ENCODE measurements at places on chromosomes 4 and X. TPM values are rescaled to one million over a fixed set of nuclear protein-coding genes. Genes with fewer than 3 reads are reported as not detected.

SGCB gene
- total RNA-seq: 25.5 TPM

SH2D1A gene
- 0.87 TPM for total RNA-seq

IL2RG gene
- total RNA-seq: 1.5 TPM

CT45A1 gene
- not detected for total RNA-seq

BDH2 gene
- total RNA-seq: 42.2 TPM

PPP1R2C gene
- total RNA-seq: not detected

ARMCX6 gene
- total RNA-seq: 34.9 TPM

GJB1 gene
- total RNA-seq: 0.36 TPM

CTAG2 gene
- total RNA-seq: not detected

MOSPD2 gene
- total RNA-seq: 10.8 TPM

GRCh38 chrX:155094468-155095061 lies 23.3 kb downstream of the BRCC3 start:
- no peaks in the 10 kb centered on the region for H3K4me1 ChIP-seq
- no peak overlapping the region for H3K27ac ChIP-seq
- H3K4me3 ChIP-seq: no peak overlapping the region

- H3K27me3 ChIP-seq: no peaks in the 10 kb centered on the region
- H3K36me3 ChIP-seq: no peaks in the 10 kb centered on the region
- no peak for DNase-seq
- no peak overlapping the region for H3K27ac ChIP-seq
- H3K4me1 ChIP-seq: no peaks in the 10 kb centered on the region
Observed at GRCh38 chrX:154719132-154719675, 31.7 kb downstream of the GAB3 start.

DNA sequence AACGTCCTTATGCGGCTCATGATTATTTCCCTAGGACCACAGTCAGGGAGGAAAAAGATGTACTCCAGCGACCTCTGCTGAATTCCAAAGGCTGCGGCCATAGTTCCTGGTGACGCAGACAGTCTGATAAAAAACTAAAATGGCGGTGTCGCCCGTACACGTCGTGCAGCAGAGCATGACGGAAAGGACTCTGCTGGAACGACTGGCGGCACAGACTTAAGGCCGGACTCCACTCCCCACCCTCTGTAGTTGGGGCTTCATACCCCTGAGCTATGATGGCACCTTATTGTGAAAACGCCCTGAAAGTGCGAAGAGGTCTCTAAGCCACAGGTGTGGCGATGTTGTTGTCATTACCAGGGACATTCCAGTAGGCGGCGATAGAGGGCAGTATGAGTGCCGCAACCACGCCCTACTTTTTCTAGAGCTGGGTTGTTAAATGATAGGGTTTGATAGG lies 90.0 kb upstream of the EDA2R start:
- no peaks in the 10 kb centered on the region for H3K36me3 ChIP-seq
- no peaks in the 10 kb centered on the region for H3K4me1 ChIP-seq
- H3K4me3 ChIP-seq: peak overlapping the region; percentile 37
- DNase-seq: peak; percentile 43

DNA sequence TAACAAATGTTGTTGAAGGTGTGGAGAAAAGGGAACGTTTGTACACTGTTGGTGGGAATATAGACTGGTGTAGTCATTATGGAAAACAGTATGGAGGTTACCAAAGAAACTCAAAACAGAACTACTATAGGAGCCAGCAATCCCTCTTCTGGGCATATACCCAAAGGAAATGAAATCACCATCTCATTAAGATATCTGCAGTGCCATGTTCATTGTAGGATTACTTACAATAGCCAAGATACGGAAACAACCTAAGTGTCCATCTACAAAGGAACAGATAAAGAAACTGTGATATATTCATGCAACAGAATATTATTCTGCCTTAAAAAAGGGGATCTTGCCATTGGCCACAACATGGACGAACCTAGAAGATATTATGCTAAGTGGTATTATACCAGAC lies 22.2 kb downstream of the APBB2 start:
- H3K4me3 ChIP-seq: no peak overlapping the region
- no peak overlapping the region for H3K27ac ChIP-seq

DNA sequence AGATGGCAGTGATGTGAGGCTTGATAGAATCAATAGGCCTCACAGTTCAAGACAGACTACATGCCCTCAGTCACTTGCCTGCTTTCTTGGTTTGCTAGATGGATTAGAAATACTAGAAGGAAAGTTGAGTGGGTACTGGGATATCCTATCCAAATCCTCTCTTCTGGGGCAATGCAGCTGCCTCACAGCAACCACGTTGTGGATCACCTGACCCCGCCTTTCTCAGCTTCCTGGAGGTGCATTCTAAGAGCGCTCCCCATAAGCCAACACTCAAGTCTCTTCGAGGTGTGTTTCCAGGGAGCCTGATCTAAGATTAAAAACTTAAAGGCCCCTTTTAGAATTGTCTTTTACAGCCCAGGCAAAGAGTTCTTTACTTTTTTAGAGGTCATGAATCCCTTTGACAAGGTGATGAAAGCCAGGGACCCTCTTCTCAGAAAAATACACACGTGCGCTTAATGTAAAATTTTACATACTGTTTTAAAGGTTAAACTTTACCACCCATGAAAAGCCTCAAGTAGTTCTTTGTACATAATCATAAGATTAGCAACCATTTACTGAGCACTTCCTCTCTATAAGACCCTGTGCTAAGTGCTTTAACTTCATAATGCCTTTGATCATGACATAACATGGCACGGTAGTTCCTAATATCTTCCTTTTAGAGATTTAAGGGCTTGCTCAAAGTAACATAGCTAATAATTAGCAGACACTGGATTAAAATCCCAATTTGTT lies 840 bp upstream of the RPL34 start:
- no peaks in the 10 kb centered on the region for H3K36me3 ChIP-seq
- peak overlapping the region; percentile 70 for H3K27ac ChIP-seq
- H3K4me1 ChIP-seq: peaks cover 3% of the 10 kb centered on the region
- no peak for DNase-seq
- no peaks in the 10 kb centered on the region for H3K27me3 ChIP-seq

GRCh38 chrX:26026179-26026578 lies 112.0 kb upstream of the MAGEB18 start:
- no peaks in the 10 kb centered on the region for H3K27me3 ChIP-seq
- no peak overlapping the region for H3K4me3 ChIP-seq
- H3K27ac ChIP-seq: no peak overlapping the region
- no peak for DNase-seq
- no peaks in the 10 kb centered on the region for H3K36me3 ChIP-seq
- H3K4me1 ChIP-seq: no peaks in the 10 kb centered on the region

- peak; percentile 81 for DNase-seq
- H3K4me3 ChIP-seq: no peak overlapping the region
- H3K36me3 ChIP-seq: no peaks in the 10 kb centered on the region
- peak overlapping the region; percentile 33 for H3K27ac ChIP-seq
- H3K4me1 ChIP-seq: no peaks in the 10 kb centered on the region
Observed at GRCh38 chrX:115940888-115941332, 229.6 kb upstream of the AGTR2 start.

- H3K36me3 ChIP-seq: no peaks in the 10 kb centered on the region
- H3K4me3 ChIP-seq: no peak overlapping the region
- DNase-seq: no peak
- H3K27me3 ChIP-seq: no peaks in the 10 kb centered on the region
- no peaks in the 10 kb centered on the region for H3K4me1 ChIP-seq
- no peak overlapping the region for H3K27ac ChIP-seq
Observed at GRCh38 chr4:108060686-108061321, 71.1 kb downstream of the HADH start.

- no peak for DNase-seq
- H3K27ac ChIP-seq: no peak overlapping the region
- H3K27me3 ChIP-seq: no peaks in the 10 kb centered on the region
- no peaks in the 10 kb centered on the region for H3K4me1 ChIP-seq
- no peak overlapping the region for H3K4me3 ChIP-seq
- H3K36me3 ChIP-seq: no peaks in the 10 kb centered on the region
Observed at GRCh38 chr4:114980932-114981708, 132.3 kb downstream of the NDST4 start.

GRCh38 chr4:99100876-99101275 lies 12.3 kb upstream of the ADH5 start:
- no peaks in the 10 kb centered on the region for H3K4me1 ChIP-seq
- no peak overlapping the region for H3K4me3 ChIP-seq
- H3K27me3 ChIP-seq: no peaks in the 10 kb centered on the region
- no peak overlapping the region for H3K27ac ChIP-seq
- no peaks in the 10 kb centered on the region for H3K36me3 ChIP-seq

DNA sequence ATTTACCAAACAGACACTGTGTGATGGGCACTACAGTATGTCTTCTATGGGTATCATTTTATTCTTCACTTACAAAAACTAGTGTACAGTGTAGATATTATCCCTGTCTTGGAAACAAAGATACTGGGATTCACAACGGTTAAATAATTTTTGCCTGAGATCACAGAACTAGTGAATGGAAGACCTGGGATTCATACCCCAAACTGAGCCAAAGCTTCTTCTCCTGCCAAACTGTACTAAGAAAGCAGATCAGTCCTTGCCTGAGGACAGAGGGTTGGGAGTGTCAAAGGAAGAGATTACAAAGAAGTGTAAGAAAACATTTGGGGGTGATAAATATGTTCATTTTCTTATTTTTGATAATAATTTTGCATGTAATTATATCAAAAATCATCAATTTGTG lies 43.1 kb downstream of the PPA2 start:
- no peak overlapping the region for H3K4me3 ChIP-seq
- H3K27ac ChIP-seq: no peak overlapping the region
- no peaks in the 10 kb centered on the region for H3K27me3 ChIP-seq
- no peaks in the 10 kb centered on the region for H3K4me1 ChIP-seq
- no peaks in the 10 kb centered on the region for H3K36me3 ChIP-seq

- no peak overlapping the region for H3K4me3 ChIP-seq
- no peak overlapping the region for H3K27ac ChIP-seq
- no peaks in the 10 kb centered on the region for H3K4me1 ChIP-seq
- H3K27me3 ChIP-seq: no peaks in the 10 kb centered on the region
- DNase-seq: no peak
- H3K36me3 ChIP-seq: no peaks in the 10 kb centered on the region
Observed at GRCh38 chr4:100895556-100896197, 377.9 kb upstream of the EMCN start.

DNA sequence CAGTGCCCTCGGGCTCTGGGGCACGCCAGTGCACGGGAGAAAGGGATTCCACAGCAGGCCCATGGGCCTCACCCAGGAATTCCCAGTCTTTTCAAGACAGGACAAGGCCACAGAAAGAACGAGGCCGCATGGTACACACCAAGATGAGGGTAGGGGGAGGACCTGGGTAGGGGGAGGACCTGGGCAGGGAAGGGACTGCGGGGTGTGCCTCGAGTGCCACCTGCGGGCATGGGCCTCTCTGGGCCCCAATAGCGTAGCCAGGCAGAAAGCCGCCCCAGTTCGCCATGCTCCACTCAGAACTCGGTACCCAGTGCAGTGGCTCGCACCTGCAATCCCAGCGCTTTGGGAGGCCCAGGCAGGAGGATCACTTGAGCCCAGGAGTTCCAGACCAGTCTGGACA lies 14.0 kb upstream of the DUSP9 start:
- no peak overlapping the region for H3K27ac ChIP-seq
- DNase-seq: no peak
- H3K4me3 ChIP-seq: no peak overlapping the region
- H3K4me1 ChIP-seq: peaks cover 5% of the 10 kb centered on the region

GRCh38 chr4:28555866-28556265 lies 1695.2 kb downstream of the STIM2 start:
- H3K4me1 ChIP-seq: no peaks in the 10 kb centered on the region
- no peak overlapping the region for H3K4me3 ChIP-seq
- DNase-seq: no peak
- H3K27me3 ChIP-seq: no peaks in the 10 kb centered on the region
- no peaks in the 10 kb centered on the region for H3K36me3 ChIP-seq

GRCh38 chr4:96227515-96227914 lies 387.6 kb downstream of the PDHA2 start:
- DNase-seq: no peak
- H3K36me3 ChIP-seq: no peaks in the 10 kb centered on the region

DNA sequence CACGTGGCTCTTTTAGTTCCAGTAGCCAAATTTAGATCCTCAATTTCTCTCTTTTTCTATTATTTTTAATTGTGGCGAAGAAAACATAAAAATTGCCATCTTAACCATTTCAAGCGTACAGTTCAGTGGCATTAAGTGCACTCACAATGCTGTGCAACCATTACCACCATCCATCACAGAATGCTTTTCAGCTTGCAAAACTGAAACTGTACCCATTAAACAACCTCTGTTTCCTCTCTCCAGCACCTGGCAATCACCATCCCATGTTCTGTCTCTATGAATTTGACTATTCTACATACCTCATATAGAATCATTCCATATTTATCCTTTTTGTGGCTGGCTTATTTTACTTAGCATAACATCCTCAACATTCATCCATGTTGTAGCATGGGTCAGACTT lies 74.9 kb downstream of the METTL14 start:
- peaks cover 11% of the 10 kb centered on the region for H3K4me1 ChIP-seq
- peak overlapping the region; percentile 67 for H3K27ac ChIP-seq
- H3K36me3 ChIP-seq: no peaks in the 10 kb centered on the region
- no peak overlapping the region for H3K4me3 ChIP-seq
- no peaks in the 10 kb centered on the region for H3K27me3 ChIP-seq

GRCh38 chr4:159047478-159048165 lies 55.3 kb upstream of the RAPGEF2 start:
- peaks cover 1% of the 10 kb centered on the region for H3K4me1 ChIP-seq
- no peaks in the 10 kb centered on the region for H3K36me3 ChIP-seq
- DNase-seq: no peak
- no peaks in the 10 kb centered on the region for H3K27me3 ChIP-seq
- H3K4me3 ChIP-seq: no peak overlapping the region

DNA sequence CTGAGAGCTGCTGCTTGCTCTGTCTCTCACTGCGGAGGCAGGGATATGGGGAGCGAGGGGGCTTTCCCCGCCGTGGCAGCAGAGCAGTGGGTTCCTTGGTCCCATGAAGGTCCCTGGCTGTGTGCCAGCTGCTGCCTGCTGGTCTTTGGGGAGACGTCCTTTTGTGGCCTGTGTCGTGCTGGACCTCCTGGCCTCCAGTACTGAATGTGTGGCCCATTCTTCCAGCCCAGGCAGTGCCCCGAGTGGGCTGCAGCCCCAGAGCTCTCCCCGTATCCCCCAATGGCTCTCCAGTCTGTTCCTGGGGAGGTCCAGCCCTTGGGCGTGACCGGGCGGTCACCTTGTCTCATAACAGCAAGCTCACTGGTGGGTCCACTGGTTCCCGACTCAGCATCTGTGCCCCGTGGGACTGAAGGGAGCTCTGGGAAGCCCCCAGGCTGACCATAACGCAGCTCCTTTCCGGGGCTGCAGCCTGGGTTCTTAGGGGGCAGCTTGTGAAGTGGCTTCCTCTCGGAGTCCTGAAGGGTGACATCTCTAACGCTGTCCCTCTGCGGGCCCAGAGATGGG lies 115.6 kb downstream of the SMIM20 start:
- no peak overlapping the region for H3K27ac ChIP-seq
- H3K27me3 ChIP-seq: no peaks in the 10 kb centered on the region
- H3K4me3 ChIP-seq: no peak overlapping the region
- DNase-seq: peak; percentile 36
- H3K36me3 ChIP-seq: no peaks in the 10 kb centered on the region

DNA sequence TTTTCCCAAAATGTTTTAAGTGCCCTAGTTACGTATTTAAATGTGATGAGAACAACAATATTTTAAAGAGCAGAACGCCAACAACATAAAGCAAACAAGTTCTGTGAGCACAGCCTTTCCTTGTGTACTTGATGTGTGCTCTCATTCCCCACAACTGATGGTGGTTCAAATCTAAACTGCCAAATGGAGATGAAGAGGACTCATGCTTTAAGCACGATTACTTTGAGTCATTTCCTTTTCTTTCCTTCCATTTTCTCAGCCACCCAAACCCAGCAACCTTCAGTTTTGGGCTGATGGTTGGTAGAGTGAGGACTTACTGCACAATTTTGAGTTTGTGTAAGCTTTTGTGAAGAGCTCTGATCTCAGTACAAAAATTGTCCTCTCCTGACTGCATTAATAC lies 1.7 kb downstream of the NSD2 start:
- H3K4me3 ChIP-seq: no peak overlapping the region
- no peaks in the 10 kb centered on the region for H3K4me1 ChIP-seq
- no peaks in the 10 kb centered on the region for H3K27me3 ChIP-seq
- DNase-seq: no peak
- H3K27ac ChIP-seq: no peak overlapping the region
- H3K36me3 ChIP-seq: no peaks in the 10 kb centered on the region
